ENCODE measurements at places on chromosomes 2 and 18.

DNA sequence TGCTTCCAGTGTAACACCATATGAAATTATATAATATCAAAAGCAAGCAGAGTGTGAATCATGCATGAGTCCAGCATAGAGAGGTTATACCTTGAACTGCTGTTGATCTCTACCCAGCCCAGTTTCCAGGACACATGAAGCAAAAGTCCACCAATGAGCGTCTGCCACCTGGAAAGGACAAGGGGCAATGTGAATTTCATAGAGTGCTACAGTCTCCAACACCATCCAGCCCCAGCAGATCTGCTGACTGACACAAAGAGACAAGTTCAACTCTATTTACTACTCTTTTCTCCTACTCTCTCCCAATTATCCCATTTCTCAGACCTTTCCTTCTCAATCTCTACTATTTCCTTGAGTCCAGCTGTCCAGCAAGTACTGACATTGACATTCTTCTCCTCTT lies 31.8 kb upstream of the RIOK3 start:
- DNase-seq: peak; percentile 28

DNA sequence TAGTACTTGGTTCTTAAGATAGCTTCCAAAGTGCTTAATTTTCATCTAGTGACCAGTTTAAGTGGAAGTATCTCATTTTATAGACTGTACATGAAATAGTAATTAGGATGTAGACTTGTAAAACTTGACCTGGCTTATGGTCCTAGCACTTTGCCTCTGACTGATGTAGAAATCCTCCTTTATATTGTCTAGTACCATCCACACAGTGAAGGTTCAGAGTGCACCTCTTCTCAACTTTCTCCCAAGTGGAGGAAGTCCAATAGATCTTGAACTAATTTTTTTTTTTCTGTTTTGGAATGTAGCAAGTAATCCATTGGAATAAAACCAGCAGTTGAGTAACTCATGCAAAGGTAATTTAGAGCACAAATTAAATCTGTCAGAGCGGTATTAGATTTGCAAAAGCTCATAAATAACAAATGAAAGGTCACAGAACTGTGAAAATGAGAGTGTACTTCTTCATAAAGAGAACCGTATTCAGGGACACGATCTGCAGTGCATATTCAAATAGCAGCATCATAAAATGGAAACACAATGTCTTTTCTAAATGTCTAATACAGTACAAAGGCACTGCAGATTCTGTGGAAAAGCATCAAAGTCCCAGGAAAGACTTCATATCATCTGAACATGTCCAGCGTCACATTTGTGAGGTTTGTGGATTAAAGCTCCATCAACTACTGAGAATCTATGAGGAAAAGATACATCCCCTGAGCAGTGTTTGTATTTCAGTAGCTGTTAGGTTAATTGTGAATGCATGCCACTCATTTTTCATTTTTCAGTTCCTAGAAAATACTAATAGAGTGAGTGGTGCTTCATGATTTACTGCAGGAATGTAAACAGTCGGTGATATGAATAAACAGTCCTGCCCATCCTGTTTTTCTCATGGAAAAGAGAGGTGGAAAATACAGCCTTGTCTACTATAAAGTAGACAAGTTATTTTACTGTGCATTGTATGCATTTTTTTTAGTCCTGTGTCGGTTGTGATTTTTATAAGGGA lies 100.7 kb downstream of the LYPD6 start:
- DNase-seq: no peak

- peak; percentile 57 for DNase-seq
Measured at GRCh38 chr2:47218066-47218581, 63.0 kb upstream of the STPG4 start.

- no peak for DNase-seq
Measured at GRCh38 chr18:23114171-23114881, 21.0 kb upstream of the CABLES1 start.

- peak; percentile 78 for DNase-seq
Measured at GRCh38 chr2:5520463-5520972, 171.7 kb upstream of the SOX11 start.

GRCh38 chr2:26011990-26012856 lies 21.7 kb upstream of the RAB10 start:
- peak; percentile 90 for DNase-seq

GRCh38 chr2:25228848-25229278 lies 60.5 kb upstream of the POMC start:
- peak; percentile 84 for DNase-seq

- no peak for DNase-seq
Measured at GRCh38 chr2:20092226-20092900, 40.9 kb upstream of the LAPTM4A start.

- no peak for DNase-seq
Measured at GRCh38 chr2:151287513-151288250, 1.8 kb downstream of the NMI start.

DNA sequence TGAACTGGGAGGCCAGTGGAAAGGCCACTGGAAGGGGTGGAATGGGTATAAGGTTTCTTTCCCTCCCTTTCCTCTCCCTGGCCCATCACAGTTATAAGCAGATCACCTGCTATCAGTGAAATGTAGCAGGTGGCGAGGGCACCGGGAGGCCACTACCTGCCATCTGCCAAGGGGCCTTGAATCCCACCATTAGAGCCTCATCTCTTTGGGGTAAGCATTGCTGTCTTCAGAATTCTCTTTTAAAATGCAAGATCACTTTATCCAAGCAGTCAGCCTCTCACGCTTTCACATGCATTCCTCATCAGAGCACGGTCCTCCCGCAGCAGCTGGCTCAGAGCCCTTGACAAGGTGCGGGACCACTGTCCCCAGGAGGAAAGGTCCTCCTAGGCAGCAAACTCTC lies 268.5 kb downstream of the CELF4 start:
- no peak for DNase-seq

DNA sequence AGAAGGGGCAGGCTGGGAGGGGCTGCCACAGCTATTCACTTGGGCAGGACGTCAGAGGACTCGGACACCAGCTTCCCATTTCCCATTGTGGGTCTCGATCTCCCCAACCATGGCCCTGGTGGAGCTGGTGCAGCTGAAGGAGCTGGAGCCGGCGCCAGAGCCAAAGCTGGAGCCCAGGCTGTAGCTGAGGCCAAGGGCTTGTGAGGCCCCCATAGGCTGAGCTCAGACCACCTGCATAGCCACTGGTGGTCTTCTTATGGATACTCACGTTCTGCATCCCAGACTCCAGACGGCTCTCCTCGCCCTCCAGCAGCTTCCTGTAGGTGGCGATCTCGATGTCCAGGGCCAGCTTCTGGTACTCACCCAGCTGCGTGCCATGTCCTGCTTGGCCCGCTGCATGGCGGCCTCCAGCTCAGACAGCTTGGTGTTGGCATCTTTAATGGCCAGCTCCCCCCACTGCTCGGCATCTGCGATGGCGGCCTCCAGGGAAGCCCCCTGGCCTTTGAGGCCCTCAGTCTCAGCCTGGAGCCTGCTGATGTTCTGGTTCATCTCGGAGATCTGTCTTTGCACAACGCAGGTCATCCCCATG lies 6.0 kb upstream of the CDK5R2 start:
- no peak for DNase-seq

DNA sequence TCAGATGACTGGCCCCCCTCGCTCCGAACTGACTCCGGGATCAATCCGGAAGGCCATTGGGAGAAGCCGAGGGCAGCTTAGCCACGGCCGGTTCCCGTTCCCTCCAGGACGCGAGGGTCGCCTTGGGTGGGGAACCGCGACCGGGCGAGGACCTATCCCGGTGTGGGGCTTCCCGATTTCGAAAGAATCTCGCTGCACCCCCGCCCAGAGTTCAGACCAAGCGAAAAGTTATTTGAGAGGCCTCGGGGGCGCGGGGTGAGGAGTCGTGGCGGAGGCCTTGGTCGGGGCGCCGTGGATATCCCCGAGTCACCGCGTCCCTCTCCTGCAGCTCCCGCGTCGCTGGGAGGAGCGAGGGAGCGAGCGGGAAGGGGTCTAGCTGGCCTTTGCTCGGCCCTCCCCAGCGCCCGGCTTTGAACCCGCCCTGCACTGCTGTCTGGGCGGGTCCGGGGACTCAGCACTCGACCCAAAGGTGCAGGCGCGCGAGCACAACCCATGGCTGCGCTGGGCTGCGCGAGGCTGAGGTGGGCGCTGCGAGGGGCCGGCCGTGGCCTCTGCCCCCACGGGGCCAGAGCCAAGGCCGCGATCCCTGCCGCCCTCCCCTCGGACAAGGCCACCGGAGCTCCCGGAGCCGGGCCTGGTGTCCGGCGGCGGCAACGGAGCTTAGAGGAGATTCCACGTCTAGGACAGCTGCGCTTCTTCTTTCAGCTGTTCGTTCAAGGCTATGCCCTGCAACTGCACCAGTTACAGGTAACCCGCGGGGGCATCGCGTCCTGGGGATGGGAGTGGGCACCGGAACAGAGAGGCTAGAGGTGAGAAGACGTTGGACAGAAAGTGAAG lies at the start of gene CYP27A1:
TSS of gene CYP27A1 (plus strand) at position 457 of the 837 bp plus-strand sequence. CDS start at position 493, 36 bp downstream.
- DNase-seq: peak; percentile 79

DNA sequence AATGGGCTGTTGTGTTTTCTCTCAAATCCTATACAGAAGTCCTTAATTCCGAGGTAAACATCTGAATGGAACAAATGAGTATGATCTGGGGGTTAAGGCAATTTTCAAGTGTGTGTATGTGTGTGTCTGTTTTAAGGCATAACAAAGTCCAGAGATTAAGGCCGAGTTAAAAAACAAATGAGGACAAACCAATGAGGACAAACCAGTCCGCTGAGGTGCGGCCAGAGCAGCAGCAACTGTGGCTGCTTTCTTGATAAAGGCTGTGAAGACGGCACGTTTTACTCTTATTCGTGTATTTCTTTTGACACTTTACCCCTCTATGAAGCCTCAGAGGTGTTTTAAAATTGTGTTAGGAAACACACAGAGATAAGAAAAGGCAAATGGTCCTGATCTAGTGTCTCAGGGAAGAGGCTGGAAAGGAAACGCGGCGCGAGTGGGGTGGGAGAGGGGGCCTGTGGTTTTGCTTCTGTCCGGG lies 495 bp upstream of the GULP1 start:
- peak; percentile 54 for DNase-seq

DNA sequence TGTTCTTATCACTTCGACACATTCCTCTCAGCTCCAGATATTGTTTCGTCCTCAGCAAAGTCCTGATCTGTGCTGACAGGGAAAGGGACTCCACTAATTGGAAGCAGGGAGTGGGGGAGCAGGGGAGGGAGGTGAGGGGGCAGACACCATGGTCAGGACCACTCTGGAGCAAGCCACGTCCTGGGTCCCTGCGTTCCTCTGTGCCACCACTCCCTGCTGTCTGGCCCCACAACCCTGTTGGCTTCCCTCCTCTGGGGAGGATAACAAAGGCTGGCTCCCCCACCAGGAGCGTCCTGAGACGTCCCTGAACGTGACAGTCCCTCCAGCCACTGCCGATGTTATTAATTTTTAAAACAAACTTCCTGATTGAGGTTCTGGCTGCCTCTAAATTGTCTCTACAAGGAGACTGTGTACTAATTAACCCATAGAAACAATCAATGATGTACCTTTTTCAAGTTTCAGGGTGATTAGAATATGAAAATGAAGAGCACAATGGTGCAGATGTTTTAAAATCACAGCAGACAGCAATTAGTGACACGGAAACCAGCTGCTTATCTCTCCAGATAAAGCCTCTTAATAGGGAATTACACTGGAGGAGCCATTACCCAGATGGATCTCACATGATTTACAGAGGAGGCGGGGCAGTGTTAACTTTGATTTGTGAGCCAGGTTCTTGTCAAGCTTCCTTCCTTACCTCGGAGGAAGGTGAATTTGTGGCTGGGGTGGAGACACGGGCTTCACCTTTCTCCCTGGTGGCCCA lies 257.5 kb downstream of the SETBP1 start:
- DNase-seq: peak; percentile 61

DNA sequence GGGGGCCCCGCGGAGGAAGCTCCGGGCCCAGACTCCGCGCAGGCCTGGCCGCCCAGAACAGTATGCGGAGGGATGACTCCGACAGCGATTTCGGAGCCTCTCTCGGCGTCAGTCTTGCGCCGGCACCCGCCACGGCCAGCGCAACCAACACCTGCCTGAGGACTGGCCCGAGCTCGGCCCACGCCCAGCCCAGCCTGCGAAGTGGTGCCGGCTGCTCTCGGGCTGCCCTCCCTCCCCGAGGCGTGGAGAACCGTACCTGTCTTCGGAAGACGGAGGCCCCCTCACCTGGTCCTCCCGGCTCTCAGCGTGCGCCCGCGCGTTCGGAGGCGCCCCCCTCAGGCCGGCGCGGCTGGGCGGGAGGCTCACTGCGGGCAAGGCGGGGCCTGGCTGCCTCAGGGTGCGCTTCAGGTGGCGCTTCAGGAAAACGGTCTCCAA lies at the start of gene M1AP:
TSS of gene M1AP (minus strand) at position 322 of the 435 bp plus-strand sequence. CDS start 8,055 bp downstream, outside the sequence.
- DNase-seq: peak; percentile 48

- no peak for DNase-seq
Measured at GRCh38 chr2:130930740-130931659, 94.3 kb downstream of the ARHGEF4 start.

DNA sequence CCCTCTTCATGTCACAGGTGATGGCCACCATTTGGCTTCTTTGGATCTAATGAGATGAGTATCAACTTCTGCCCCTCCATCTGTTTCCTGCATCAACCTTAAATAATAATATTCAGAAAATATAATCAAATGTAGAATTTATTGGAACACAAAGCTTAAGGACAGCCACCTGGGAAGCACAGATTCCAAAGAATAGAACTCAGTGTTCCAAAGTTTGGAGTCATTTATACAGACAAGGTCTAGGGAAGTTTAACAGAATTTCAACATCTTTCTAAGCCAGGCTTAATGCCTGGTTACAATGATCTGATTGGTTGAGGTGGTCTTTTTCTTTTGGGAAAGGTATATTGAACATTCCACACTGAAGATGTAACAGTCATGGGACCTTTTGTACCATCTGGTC lies 218.0 kb upstream of the PIEZO2 start:
- no peak for DNase-seq

GRCh38 chr2:21467910-21468309 lies 344.1 kb downstream of the TDRD15 start:
- no peak for DNase-seq

GRCh38 chr2:21427606-21428005 lies 303.8 kb downstream of the TDRD15 start:
- no peak for DNase-seq

GRCh38 chr18:36633961-36634412 lies 194.8 kb downstream of the TPGS2 start:
- no peak for DNase-seq

GRCh38 chr2:146681991-146682390 lies 1162.8 kb upstream of the ACVR2A start:
- DNase-seq: no peak

GRCh38 chr2:127579231-127579630 lies 43.7 kb downstream of the MYO7B start:
- DNase-seq: no peak

DNA sequence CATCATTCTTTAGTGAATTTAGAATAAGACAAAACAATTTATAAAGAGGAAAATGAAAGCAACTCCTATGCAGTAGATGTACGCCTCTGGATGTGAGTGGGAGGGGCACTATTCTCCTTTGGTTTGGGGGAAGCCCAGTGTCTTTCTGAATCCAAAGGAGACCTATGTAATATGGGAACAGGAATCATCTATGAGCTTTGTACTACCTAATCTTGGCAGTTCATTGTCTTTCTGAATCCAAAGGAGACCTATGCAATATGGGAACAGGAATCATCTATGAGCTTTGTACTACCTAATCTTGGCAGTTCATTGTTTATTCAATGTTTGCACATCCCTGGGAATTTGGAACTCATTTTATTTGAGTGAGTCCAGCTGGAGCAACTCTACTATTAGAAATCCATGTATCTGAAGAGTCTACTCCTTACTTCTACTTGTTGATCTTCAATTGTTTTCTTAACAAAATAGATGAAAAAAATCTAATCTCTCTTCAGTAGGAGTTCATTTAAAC lies 401.1 kb upstream of the LRATD1 start:
- DNase-seq: no peak
